ENCODE measurements at places on chromosomes 6 and 20.

- no peak for DNase-seq
These were observed 19.0 kb downstream of the EPB41L1 start for GRCh38 chr20:36173451-36173933.

- no peak for DNase-seq
These were observed 8.6 kb upstream of the LY6G5C start for GRCh38 chr6:31689249-31690110.

DNA sequence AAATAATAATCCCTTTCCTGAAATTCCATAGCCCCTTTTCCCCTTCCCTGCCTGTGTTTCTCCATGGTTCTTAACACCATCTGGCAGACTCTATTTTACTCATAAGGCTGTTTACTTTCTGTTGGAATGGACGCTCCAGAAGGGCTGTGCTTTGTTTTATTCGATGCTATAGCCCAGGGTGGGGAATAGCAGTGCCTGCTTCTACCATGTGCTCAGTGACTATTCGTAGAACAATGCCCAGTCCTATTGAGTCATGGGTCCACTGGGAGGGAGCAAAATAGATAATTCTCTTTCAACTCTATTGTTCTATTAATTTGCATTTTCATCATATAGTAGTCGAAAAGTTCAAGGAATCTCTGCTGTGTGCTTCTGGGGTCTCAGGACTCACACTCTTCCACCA is 565.1 kb downstream of the C6orf118 start:
- DNase-seq, result no peak

DNA sequence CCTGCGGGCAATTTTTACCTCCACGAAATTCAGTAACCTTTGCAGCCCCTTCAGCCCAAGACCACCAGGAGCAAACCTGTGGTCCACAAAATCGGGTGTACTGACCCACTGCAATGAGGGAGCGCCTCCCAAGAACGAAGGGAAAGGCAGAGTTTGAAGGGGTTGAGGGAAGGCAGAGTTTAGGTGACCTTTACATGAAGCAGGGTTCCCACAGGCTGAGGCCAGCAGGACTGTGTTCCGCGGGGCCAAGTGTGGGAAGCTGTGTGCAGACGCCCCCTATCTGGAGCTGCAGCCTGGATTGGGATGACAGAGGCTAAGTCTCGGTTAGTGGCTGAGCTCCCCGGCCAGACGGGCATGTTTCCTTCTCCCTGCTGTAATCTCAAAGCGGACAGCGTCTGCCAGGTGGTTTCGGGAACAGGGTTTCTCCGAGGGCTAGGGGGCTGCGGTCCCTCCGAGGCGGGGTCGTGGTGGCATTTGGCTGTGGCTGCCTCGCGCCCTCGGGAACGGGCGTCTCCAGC is 826 bp upstream of the PYGB start:
- no peak for DNase-seq
